ENCODE measurements at places on chromosomes 11 and 22. TPM values are rescaled to one million over a fixed set of nuclear protein-coding genes. Genes with fewer than 3 reads are reported as not detected.

DEUP1 gene
- 1.2 TPM for total RNA-seq

GRCh38 chr22:46486996-46487717 is 50.3 kb downstream of the CELSR1 start:
- DNase-seq = no peak

SLC7A4 gene
- total RNA-seq = 53.9 TPM

DNA sequence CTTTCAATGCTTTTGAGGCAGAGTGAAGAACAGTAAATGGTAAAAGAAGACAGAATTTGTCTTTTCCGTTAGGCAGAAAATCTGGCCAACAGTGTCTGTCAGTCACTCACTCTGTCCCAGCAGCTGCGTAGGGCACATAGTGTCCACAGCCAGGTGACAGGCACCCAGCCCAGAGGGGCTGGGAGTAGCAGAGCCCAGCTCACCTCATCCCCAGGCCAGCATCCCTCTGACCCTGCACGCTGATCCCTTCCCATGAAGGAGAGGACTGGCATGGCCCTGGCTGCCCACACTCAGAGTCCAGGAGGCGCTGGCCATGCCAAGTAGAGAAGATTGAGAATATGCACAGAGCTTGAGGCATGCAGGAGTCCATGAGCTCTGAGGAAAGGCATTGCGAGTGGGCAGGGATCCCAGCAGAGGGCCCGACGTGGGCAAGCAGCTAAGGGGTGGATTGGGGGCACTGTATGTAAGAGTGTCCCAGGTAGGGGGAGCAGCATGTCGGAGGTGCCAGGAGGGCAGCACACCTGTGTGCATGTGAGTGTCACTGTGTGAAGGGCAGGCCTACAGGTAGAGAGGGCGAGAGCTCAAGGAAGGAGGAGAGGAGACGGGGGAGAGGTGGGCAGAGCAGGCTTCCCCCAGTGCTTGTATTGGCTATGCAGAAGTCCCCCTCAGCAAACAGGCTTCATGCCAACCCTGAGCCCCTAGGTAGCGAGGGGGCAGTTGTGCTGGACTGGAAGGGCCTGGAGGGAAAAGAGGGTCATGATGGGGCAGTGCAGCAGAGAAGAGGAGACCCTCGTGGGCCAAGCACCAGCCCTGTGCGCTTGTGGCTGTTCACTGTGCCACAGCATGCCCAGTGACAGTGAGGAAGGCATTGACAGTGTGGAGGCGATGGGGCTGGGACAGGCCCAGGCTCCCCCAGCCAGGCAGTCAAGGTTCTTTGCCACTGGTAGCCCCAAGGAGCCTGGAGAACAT is 133.8 kb downstream of the OSBP2 start:
- DNase-seq = no peak

MAPK11 gene
- 11.4 TPM for total RNA-seq

XKR3 gene
- 0.74 TPM for total RNA-seq

GRCh38 chr11:120068114-120068573 is 69.8 kb downstream of the TRIM29 start:
- no peak for DNase-seq

- no peak for DNase-seq
These were observed 30.4 kb upstream of the MICAL2 start for GRCh38 chr11:12079726-12080556.

- DNase-seq = peak; percentile 46
These were observed 181.4 kb downstream of the DBX1 start for GRCh38 chr11:19978668-19979518.
